ENCODE measurements at places on chromosomes 4 and X.

GRCh38 chr4:129240816-129241215 is 144.9 kb downstream of the C4orf33 start:
- DNase-seq, result no peak

- DNase-seq, result no peak
Observed at GRCh38 chr4:185016101-185016940, 2.0 kb upstream of the HELT start.

- no peak for DNase-seq
Observed at GRCh38 chrX:110536816-110537215, 178.2 kb downstream of the RTL9 start.

- no peak for DNase-seq
Observed at GRCh38 chr4:8188743-8189550, 10.1 kb upstream of the SH3TC1 start.

DNA sequence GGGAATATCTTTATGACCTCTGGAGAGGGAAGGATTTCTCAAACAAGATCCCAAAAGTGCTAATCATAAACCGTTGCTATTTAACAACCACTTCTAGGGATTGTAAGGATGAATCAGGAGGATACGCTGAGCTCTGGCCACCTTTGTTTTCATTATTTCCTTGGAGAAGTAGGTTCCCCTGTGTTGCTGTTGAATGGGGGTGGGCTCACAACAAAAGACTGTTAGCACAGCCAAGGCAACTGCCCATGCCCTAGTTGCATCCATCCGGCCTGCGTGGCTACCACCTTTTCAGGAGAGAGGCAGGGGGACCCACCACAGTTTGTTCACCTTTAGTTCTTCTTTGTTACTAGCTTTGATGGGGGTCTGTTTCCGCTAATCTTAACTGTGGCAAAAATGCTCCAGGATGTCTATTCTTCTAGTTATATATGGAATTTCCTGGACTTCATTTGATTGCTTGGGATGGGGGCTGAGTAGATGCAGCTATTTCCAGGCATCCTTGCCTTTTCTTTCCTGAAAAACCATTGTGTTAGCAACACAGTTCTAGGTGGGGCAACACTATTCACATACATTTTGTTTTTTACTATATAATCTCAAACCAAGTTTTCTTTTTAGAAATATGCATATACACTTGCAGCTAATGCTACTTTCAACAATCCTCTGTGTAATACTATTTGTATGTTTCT is 95.4 kb downstream of the KDR start:
- no peak for DNase-seq

DNA sequence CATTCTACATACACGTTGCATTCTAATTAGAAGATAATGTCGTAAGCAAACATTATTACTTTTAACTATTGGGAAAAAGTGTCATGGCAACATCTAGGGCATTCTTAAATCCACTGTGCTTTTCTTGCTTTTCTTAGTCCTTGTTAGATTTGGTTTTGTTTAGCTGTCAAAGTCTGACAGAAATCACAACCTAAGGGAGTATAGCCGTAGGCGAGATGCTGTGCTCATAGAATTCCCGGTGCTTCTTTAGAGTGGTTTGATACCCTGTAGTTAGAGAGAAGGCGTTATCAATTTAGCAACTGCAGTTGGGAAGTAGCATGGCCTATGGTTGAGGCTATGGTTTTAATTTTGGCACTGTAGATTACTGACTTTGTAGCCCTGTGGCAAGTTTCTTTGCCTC is 45.7 kb downstream of the WWC2 start:
- DNase-seq, result no peak

GRCh38 chr4:64000241-64000640 is 409.0 kb downstream of the TECRL start:
- no peak for DNase-seq

GRCh38 chr4:68368691-68369131 is 18.8 kb upstream of the YTHDC1 start:
- DNase-seq, result no peak

Measured in GM12878 (cell line).